Stimulated activated CD8-positive, alpha-beta memory T cell treated with anti-CD3 and anti-CD28 coated beads, Interleukin-4, amount 100 ng/mL, for 48 hours (primary cell): ENCODE measurements at places on chromosomes 3 and 15.

- no peak for DNase-seq
Measured at GRCh38 chr15:93942269-93942694, 289.1 kb upstream of the MCTP2 start.

- no peak for DNase-seq
Measured at GRCh38 chr3:144556392-144556791, 584.8 kb downstream of the DIPK2A start.

DNA sequence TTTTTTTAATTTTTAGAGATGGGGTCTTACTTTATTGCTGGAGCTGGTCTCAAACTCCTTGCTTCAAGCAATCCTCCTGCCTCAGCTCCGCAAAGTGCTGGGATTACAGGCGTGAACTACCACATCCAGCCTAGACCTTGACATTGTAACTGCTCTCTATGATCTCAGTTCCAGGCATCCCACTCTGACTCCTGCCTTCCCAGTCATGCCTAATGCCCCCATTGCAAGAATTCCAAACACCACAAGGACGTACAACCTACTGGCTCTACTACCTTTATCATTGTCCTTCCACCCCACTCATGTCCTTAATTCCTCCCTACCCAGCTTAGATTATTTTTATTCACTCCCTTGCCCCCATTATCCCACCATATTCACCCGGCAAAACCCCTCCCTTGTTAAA lies 21.6 kb downstream of the NKIRAS1 start:
- DNase-seq: no peak

DNA sequence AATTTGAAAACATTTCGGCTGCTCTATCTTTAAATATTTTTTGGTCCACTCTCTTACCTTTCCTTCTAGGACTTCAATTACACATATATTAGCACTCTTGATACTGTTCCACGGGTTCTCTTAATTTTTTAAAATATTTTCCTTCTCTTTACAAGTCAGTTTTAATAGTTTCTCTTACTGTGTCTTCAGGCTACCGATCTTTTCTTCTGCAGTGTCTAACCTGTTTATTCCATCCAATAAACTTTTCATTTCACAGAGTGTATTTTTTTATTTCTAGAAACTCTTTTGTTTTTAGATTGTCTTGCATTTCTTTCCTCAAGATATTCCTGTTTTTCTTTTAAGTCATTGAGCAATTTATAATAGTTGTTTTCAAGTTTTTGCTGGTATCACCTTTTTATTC lies 27.7 kb downstream of the TCF12 start:
- no peak for DNase-seq

- DNase-seq: no peak
Measured at GRCh38 chr3:49563040-49563578, 8.8 kb downstream of the BSN start.

- no peak for DNase-seq
Measured at GRCh38 chr3:183392186-183393034, 36.0 kb downstream of the MCF2L2 start.

GRCh38 chr3:109563149-109563548 lies 225.8 kb upstream of the DPPA4 start:
- peak; percentile 30 for DNase-seq

GRCh38 chr15:72078887-72079286 lies 39.1 kb downstream of the MYO9A start:
- no peak for DNase-seq

GRCh38 chr3:18238746-18239331 lies 186.3 kb downstream of the SATB1 start:
- no peak for DNase-seq
